SK-MEL-5 (cell line): ENCODE measurements at places on chromosomes 1 and 21.

- no peak for DNase-seq
Measured at GRCh38 chr1:73887412-73887811, 310.6 kb downstream of the LRRIQ3 start.

DNA sequence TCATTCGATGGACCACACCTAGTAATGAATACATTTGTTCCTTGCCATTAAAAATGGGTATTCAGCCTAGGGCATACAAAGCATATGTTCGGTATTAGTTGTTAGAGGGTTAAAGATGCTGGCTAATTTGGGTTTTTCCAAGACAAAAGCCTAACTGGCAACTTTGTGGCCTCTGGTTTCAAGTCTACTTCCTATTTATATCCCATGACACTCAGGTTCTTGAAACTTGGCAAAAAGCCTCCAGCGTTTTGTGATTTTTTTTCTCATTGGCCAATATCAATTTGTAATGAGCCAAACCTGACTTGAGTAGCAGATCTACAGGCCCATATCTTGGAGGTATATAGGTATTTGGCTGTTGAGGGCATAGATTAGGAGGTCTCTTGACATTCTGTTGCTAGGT is 75.3 kb downstream of the C1orf21 start:
- no peak for DNase-seq

DNA sequence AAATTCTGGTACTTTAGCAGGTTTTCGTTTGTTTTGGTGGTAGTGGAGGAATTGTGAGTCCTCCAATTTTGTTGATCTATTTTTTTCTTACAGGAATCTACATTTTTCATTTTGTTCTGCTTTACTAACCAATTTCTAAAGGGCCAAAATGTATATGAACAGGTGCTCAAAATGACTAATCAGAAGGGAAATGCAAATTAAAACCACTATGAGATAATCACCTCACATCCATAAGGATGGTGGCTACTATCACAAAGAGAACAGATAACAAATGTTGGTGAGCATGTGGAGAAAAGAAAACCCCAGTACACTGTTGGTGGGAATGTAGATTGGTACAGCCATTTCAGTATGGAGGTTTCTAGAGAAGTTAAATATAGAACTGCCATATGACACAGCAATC is 134.2 kb downstream of the LMO4 start:
- no peak for DNase-seq

DNA sequence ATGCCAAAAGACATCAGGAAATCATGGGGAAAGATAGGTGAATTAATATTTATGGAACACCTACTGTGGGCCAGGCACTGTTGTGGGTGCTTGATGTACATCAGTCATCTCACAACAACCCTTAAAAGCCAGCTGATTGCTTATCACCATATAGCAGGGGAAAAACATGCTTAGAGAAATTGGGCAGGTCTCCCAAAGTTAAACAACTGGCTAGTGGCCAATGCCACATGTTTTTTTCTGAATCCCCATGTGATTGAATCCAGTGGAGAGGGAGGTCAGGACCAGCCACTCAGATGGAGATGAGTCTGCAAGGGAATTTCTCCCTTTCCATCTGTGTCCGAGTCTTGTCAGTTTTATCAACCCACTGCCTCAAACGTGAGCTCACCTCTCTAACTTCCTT is 33.5 kb downstream of the UTP25 start:
- DNase-seq, result no peak

GRCh38 chr1:204513117-204513716 is 3.0 kb upstream of the MDM4 start:
- DNase-seq, result no peak

DNA sequence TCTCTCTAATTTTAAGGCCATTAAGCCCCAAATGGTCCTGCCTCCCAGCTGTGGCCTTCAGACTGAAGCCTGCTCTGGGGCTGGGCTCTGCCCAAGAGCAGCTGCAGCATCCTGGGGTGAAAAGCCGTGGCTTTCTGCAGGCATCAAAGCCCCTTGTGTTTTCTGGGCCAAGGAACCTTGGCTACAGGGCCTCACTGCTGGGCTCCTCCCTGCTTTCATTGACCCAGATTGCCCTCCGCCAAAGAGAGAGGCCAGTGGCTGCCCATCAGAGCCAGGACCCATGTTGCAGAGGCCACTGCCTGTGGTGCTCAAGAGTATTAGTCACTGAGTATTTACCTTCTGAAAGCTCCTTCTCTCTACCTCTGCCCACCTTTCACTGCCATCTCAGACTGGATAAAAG is 1.6 kb downstream of the ZNF648 start:
- DNase-seq, result no peak

GRCh38 chr1:109089242-109090015 is 1.1 kb upstream of the TMEM167B start:
- DNase-seq, result peak; percentile 69

DNA sequence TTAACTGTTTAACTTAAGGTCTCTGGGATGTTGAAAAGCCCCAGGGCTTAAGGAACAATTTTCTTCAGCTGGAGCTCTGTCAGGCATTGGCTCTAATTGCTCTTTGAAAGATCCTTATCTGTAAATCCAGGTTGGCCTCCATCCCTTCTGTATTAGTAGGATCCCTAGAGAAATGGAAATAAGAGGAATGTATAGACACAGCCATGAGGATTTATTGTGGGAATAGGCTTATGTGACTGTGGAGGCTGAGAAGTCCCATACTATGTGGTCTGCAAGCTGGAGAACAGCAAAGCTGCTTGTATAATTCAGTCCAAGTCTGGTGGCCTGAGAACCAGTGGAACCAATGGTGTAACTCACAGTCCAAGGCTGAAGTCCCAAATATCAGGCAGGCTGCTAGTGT is 47.6 kb upstream of the VAV3 start:
- DNase-seq, result no peak

GRCh38 chr1:210476730-210477129 is 148.0 kb downstream of the HHAT start:
- DNase-seq, result no peak
